Activated T-cell treated with anti-CD3 and anti-CD28 coated beads for 48 hours (primary cell): ENCODE measurements at places on chromosomes 3 and 15.

DNA sequence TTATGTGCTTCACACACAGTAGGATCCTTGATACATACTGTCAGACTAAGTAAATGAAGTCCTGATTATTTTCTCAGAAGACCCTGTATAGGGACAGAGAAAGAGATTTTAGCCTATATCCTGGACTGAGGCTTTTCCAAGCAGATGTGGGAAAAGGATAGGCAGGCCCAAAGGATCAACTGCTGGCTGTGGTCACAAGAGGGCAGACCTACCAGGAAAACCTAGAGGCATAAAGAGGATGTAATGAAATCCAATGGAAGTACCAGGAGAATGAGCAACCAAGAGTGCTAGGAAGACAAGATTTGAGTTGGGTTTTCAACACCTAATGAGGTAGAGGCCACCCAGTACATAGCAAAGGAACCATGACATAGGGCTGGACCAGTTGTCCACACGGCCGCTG, 23.1 kb downstream of the DCLK3 start:
- DNase-seq: no peak

DNA sequence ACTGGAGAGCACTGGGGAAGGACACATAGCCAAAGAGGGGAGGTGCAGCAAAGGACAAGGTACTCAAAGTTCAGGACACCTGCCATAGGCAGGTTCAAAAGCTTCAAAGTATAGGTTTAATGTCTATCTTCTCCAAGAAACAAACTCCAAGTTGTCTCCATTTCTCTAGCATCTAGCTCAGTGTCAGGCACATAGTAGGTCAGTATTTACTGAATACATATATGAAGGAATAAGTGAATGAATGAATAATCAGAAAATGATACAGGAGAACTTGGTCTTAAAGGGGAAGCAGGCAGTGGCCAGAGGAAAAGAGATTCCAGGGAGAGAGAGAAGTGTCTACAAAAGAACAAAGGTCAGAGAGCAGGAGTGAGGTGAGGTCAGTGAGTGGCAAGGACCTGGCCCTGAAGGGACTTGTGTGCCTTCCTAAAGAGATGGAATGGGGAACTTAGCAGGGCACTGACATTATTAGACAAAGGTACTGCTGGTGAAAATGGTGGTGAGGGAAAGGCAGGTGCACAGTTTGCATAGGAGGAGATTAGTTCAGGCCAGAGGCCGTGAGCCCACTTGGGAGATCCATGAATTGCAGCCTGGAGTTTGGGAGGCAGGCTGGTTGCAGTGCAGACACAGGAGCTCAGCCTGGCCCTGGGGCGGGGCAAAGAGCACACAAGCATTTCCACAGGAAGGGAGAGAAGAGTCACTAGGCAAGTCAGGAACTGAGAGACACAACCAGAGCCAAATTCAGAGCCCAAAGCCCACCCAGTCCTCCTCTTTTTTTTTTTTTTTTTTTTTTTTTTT, 21.4 kb downstream of the TBC1D2B start:
- DNase-seq: no peak

- no peak for DNase-seq
Observed at GRCh38 chr3:51968170-51968775, 1.0 kb upstream of the PCBP4 start.

- DNase-seq: no peak
Observed at GRCh38 chr15:48581219-48581618, 64.3 kb downstream of the FBN1 start.

GRCh38 chr3:114093596-114093995, 37.1 kb downstream of the QTRT2 start:
- no peak for DNase-seq

GRCh38 chr3:42117175-42118008, 26.2 kb downstream of the TRAK1 start:
- no peak for DNase-seq

- no peak for DNase-seq
Observed at GRCh38 chr15:96011136-96011535, 319.4 kb upstream of the NR2F2 start.

DNA sequence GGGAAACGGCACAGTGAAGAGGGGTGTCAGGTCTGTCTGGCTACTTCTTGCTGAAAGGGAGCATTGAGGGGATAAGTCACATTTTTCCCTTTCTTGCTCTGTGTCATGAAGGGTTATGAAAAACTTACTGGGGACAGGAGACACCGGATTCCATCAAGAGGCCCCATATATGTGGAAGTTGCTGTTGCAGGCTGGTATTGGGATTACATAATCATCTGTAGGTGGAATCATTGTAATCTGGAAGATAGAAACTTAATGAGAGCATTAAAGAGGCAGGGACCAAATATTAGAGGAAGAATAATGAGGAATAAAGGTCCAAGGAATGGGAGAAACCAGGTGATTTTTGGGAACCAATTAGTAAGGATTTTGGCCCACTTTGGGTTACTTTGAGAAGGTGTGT, 4.2 kb upstream of the TCAIM start:
- DNase-seq: no peak

DNA sequence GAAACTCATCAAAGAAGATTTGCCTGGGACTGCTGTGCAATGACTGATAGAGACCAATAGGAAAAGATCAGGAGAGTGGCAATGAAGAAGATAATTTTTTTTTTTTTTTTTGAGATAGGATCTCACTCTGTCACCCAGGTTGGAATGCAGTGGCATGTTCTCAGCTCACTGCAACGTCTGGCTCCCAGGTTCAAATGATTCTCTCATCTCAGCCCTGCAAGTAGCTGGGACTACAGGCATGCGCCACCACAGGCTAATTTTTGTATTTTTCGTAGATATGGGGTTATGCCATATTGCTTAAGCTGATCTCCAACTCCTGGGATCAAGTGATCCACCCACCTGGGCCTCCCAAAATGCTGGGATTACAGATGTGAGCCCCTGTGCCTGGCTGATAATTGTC, 116.9 kb upstream of the CCNL1 start:
- no peak for DNase-seq

- DNase-seq: no peak
Observed at GRCh38 chr3:50238549-50239026, 2.6 kb downstream of the GNAI2 start.
